Right renal cortex interstitium (tissue), 3 donors: ENCODE measurements at places on chromosomes 4 and X.

DNA sequence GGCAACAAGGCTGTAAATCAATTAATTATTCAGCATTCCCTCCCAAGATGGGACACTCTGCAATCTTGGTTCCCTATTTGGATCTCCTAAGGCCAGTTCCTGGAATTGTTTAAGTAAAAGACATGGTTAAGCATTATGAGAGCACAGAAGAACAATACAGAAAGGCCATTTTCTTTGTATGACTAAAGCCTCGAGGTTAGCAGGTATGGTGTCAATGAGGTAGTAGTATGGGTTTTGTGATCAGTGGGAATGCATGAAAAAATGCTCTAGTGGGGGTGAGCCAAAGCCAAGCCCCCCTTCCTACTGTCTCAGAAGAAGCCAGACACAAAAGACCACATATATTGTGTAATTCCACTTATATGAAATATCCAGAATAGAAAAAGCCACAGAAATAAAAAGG, 61.7 kb upstream of the S100G start:
- DNase-seq, result no peak

- no peak for DNase-seq
Observed at GRCh38 chrX:9471571-9471985, 6.7 kb downstream of the TBL1X start.

- no peak for DNase-seq
Observed at GRCh38 chr4:125091-125771, 930 bp downstream of the ZNF718 start.

DNA sequence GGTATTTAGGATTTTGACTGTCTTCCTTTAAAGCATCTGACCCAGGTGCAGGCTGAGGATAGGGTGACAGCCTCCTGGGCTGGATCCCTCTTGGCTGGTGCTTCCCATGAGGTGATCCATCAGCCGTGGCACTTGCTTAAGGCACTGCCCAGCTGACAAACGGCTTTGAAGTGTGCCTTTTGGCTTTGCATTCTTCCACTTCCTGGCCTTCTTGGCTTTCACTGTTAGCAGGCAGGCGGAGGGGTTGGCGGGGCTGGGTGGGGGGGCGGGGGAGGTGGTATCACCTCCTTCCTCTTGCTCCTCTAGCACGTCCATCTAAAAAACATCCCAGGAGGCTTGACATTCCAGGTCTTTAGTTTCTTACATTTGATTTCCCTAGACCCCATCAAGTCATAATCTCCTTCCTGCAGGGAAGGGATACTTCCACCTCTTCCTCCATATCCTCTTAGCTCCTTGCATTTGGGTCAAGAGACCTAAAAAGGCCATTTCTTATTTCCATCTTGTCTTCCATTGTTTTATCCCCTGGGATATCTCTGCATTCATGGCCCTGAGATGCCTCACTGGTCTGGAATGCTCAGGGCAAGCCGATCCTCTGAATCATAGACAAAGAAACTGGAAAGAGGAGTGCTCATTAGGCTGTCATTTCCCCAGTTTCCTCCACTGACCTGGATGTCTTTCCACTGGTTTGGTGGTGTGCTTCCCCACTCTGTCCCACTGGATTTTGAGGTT, 11.3 kb upstream of the APLN start:
- DNase-seq, result no peak

DNA sequence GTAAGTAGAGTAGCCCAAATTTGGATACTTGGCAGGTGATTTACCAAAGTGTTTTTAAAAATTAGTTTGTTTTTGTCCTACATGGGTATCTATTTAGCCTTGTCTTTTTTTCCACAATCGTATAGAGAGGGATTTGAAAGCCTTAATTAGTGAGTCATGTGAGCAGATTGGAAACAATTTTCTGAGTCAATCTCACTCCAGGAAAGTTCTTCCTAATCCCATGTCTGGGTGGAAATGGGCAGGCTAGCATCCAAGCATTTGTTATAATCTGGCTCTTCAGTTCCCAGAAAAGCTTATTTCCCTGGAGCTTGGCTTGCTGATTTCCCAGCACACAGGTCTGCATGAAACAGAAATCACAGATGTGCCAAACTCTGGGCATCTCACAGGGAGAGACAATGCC, 426.9 kb upstream of the BOD1L1 start:
- no peak for DNase-seq
